ENCODE measurements at places on chromosomes 6 and 20.

DNA sequence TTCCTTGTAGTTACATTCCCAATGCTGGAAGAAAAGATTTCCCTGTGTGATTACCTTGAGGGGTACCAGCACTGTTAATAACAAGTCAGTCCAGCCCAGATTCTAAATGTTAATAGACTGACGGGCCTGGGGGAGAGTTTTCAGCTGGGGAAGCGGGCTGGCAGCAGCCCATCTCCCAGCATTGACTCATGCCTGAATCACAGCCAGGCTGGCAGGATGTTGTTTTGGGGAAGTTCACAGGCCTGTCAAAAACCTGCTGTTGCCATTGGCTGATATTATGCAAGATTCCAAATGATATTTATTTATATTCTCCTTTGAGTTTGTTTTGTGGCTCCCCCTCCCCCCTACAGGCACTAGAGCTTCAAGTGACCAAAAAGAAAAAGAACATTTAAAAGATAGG is 213.9 kb upstream of the CNR1 start:
- DNase-seq: no peak

DNA sequence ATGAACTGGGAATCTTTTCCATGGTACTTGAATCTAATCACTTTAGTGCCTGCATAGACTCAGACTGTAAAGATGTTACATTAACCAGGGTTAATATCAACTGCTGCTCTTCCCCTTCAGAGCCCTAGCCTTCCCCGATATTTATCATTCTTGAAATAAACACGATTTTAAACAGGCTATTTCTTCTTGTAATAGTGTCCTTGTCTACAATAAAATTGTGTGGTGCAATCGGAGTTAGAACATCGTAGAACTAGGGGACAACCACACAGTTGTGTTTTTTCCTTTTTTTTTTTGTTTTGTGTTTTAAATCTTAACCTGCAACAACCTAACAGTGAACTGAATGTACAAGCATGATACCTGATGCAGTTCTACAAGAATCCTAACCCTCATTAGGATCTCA is 4.5 kb downstream of the GJA1 start:
- no peak for DNase-seq

DNA sequence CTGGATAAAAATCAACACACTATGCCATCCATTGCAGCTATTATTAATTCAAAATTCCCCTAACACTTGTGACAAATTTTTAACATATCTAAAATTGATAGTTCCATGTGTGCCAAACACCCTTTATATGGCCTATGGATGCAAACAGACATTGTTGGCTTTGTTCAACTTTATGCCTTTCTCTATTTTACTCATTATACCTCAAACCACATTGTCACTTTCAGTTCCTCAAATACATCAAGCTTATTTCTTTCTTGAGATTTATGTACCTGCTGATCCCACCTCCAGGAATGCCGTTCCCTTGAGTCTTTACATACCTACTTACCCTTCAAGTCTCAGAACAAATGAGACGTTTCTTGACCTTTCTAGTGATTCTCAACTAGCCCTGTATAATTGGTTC is 193.5 kb upstream of the PLN start:
- no peak for DNase-seq

DNA sequence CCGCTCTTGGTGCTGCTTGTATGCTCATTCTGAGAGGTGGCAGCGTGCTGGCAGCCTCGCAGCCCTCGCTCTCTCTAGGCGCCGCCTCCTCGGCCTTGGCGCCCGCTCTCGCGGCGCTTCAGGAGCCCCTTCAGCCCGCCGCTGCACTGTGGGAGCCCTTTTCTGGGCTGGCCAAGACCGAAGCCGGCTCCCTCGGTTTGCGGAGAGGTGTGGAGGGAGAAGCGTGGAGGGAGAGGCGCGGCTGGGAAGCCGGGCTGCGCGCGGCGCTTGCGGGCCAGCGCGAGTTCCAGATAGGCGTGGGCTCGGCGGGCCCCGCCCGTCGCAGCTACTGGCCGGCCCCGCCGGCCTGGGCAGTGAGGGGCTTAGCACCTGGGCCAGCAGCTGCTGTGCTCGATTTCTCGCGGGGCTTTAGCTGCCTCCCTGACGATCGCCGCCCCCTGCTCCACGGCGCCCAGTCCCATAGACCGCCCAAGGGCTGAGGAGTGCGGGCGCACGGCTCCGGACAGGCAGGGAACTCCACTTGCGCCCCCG is 19.5 kb upstream of the FAM8A1 start:
- DNase-seq: no peak

- DNase-seq: no peak
Measured at GRCh38 chr20:11443382-11444119, 474.1 kb upstream of the BTBD3 start.

Measured in NCI-H1092 (cell line).